ENCODE measurements at places on chromosomes 11 and 22.

DNA sequence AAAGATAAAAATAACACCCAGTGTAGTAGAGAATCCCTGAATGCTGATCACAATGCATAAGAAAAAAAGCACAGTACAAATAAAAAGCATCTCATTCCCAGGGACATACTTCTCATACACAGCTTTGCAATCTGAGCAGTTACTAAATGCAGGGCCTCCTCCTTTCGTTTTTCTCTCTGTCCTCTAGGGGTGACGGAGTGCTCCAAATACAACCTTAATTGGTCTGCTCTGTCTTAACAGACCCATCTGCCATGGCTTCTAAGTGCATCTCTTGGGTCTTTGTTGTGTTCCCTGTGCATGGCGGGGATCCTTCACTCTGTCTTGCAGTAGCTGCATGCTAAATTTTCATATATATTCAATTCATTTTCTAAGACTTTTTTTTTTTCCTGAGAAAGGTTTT lies 1114.2 kb upstream of the RAG2 start:
- no peaks in the 10 kb centered on the region for H3K4me1 ChIP-seq
- H3K27ac ChIP-seq = no peak overlapping the region
- no peak for DNase-seq
- no peak overlapping the region for H3K4me3 ChIP-seq

DNA sequence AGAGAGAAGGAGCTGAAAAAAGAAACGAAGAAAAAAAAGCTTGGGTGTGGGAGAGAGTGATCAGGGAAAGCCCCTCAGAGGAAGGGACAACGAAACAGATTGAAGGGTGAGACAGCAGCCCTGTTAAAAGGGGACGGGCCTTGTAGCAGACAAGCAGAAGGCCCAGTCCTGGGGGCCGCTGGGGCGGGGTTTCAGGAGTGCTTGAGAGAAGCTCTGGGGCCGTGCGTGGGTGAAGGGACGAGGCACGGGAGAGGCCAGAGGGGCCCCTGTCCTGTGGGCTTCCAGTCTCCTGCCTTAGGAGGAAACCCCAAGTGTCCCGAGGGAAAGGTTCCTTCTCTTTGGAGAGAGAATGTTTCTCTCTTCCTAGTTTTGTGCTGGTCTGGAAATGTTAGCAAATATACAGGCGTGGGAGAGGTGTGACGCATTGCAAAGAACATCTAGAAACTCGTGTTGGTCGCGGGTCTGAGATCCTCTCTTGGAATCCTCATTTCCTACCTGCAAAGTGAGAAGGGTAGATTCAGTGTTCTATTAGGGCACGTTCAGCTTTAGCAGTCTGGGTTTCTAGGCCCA lies 28.6 kb downstream of the ADAMTS15 start:
- no peak overlapping the region for H3K4me3 ChIP-seq
- peak overlapping the region; percentile 58 for H3K27ac ChIP-seq
- peaks cover 17% of the 10 kb centered on the region for H3K4me1 ChIP-seq
- no peaks in the 10 kb centered on the region for H3K27me3 ChIP-seq
- no peak for DNase-seq

- H3K36me3 ChIP-seq = peaks cover 64% of the 10 kb centered on the region
- no peak overlapping the region for H3K4me3 ChIP-seq
- no peak overlapping the region for H3K27ac ChIP-seq
- H3K27me3 ChIP-seq = no peaks in the 10 kb centered on the region
- H3K4me1 ChIP-seq = no peaks in the 10 kb centered on the region
- no peak for DNase-seq
These were observed 4.9 kb upstream of the TAGLN start for GRCh38 chr11:117194267-117194666.

DNA sequence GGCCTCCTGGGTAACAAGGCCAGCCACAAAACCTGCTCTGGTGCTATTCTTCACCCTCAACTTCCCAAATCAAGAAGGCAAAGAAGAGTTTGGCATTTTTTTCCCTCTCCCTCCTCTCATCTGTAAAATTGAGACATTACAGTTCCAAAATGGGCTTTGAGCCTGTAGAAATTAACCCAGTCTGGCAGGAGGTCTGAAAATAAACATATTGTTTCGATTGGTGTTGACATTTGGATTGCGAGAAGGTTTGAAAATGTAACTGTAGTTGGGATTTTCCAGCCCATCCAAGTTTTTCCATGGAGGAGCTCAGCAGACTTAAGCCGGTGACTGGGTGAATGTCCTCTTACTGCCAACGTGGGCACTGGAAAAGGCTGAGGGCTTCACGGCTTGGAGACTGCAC lies 35.0 kb upstream of the ALX4 start:
- no peaks in the 10 kb centered on the region for H3K4me1 ChIP-seq
- H3K27ac ChIP-seq = no peak overlapping the region
- H3K36me3 ChIP-seq = no peaks in the 10 kb centered on the region
- no peak overlapping the region for H3K4me3 ChIP-seq
- no peak for DNase-seq

GRCh38 chr11:1896923-1897322 lies 5.2 kb upstream of the PRR33 start:
- no peak overlapping the region for H3K4me3 ChIP-seq
- DNase-seq = no peak
- no peaks in the 10 kb centered on the region for H3K4me1 ChIP-seq

DNA sequence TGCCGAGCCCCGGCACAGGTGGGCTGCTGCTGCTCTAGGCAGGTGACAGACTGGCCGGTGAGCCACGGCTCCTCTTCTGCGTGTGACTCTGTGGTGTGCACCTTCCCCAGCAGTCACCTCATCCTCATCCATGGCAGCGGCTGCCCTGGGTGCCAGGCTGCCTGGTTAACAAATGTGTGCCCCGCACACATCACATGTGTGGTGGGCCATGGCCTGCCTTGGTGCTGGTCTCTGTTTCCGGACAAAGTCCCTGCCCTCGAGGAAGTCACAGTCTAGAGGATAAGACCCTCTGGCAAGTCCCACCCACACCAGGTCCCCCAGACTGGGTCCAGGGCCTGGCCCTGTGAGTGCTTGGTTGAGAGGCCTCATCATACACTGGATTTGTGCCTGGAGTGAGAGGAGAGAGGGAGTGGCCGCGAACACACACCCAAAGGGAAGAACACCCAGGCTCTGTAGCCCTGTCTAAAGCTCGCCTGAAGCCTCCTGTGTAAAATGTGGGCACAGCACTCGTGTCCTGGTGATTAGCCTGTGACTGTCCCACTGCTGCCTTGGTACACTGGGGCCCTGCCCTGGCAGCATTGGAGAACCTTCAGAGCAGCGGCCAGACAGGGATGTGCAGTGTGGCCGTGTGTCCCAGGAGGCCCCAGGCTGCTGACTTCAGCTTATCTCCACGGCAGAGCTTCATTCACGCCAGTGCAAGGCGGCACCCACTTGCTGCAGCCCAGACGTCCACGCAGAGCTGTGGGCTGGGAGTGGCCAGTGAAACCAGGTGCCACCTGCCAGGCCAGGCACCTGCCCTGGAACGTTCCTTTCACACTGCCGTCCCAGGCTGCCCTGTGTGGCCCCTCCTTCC lies 269.9 kb downstream of the TBC1D22A start:
- H3K4me1 ChIP-seq = no peaks in the 10 kb centered on the region
- no peak overlapping the region for H3K27ac ChIP-seq
- peak; percentile 14 for DNase-seq
- no peak overlapping the region for H3K4me3 ChIP-seq

- no peak overlapping the region for H3K4me3 ChIP-seq
- H3K36me3 ChIP-seq = peaks cover 7% of the 10 kb centered on the region
- H3K4me1 ChIP-seq = peaks cover 46% of the 10 kb centered on the region
- peak overlapping the region; percentile 19 for H3K27ac ChIP-seq
These were observed 67.2 kb downstream of the PPP2R1B start for GRCh38 chr11:111698852-111699559.

GRCh38 chr22:31045900-31046538 lies 35.1 kb upstream of the SMTN start:
- H3K27me3 ChIP-seq = no peaks in the 10 kb centered on the region
- no peak for DNase-seq
- H3K4me1 ChIP-seq = no peaks in the 10 kb centered on the region
- H3K36me3 ChIP-seq = no peaks in the 10 kb centered on the region

DNA sequence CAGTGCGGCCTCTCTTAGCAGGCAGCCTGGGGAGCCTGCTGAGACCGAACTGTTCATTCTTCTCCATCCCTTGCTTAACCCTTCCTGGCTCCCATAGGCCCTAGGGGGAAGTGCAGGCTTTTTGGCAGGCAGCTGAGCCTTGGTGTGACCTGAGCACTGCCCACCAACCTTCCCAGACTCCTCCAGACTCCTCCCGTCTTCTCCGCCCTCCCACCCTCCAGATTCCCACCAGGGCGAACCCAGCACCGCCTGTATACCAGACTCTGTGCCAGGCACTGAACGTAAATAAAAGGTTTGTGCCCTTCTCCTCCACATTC lies 7.9 kb downstream of the RELT start:
- DNase-seq = no peak
- H3K27ac ChIP-seq = peak overlapping the region; percentile 66
- no peak overlapping the region for H3K4me3 ChIP-seq

DNA sequence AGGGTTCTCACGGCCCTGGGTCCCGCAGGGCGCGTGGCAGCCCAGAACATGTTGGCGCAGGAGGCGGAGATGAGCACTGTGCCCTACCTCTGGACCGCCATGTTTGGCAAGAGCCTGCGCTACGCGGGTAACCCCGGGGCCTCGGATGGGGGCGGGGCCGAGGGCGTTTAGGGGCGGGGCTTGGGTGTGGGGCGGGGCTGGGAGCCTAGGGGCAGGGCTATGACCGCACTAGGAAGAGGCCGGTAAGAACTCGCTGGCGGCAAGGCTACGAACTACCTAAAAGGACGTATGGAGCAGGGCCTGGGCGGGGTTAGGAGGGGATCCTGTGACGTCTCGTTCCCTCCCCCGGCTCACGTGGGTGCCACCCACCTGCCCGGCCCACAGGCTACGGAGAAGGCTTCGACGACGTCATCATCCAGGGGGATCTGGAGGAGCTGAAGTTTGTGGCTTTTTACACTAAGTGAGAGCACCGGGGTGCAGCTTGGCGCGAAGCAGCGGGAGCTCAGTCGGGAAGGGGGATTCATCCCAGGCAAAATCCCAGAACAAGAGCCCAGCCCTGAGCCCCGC lies 2.8 kb upstream of the LZTR1 start:
- H3K36me3 ChIP-seq = peaks cover 12% of the 10 kb centered on the region
- peaks cover 27% of the 10 kb centered on the region for H3K4me1 ChIP-seq
- peak overlapping the region; percentile 48 for H3K4me3 ChIP-seq
- DNase-seq = peak; percentile 71

DNA sequence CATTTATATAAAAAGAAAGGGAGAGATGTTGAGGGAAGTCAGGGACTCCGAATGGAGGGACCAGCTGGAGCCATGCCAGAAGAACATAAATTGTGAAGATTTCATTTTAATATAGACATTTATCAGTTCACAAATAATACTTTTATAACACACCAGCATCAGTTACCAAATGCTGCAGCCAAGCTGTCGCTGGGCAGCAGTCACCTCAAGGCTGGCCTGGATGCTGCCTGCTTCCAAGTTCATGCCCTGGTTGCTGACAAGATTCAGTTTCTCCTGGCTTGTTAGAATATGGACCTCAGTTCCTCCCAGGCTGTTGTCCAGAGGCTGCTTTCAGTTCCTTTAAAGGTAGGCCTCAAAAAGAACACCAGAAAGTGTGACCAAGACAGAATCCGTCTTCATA lies 30.8 kb upstream of the ALDH3B2 start:
- no peak overlapping the region for H3K4me3 ChIP-seq
- H3K27me3 ChIP-seq = no peaks in the 10 kb centered on the region
- H3K4me1 ChIP-seq = no peaks in the 10 kb centered on the region
- H3K27ac ChIP-seq = no peak overlapping the region

DNA sequence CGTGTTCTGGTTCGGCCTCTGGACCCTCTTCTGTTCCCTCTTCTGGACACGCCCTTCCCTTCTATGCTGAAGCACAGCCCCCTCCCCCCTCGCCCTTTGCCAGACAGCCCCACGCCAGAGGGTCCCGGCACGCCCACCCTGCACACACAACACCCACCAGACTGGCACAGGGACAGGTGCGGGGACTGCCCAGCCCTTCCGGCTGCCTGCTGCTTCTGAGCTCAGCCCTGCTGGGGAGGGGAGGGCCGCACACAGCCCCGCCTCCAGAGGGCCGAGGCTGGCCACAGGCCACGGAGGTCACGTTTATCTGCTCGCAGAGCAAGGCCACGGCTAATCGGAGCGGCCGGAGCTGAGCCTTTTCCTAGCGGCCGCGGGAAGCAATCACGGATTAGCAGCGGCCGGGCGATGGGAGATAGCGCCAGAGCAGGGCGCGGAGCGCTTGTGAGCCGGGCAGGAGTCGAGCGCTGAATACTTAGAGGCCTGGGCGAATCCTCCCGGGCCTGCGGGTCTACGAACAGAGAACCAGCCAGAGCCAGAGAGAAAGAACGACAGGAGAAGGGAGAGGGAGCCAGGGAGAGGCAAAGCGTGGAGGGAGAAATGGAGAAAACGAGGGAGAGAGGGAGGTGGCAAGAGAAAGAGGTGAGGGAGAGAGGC lies 21.5 kb downstream of the OTUB1 start:
- H3K27ac ChIP-seq = peak overlapping the region; percentile 41
- peak overlapping the region; percentile 53 for H3K4me3 ChIP-seq
- peaks cover 9% of the 10 kb centered on the region for H3K4me1 ChIP-seq
- no peaks in the 10 kb centered on the region for H3K27me3 ChIP-seq
- peak; percentile 86 for DNase-seq

DNA sequence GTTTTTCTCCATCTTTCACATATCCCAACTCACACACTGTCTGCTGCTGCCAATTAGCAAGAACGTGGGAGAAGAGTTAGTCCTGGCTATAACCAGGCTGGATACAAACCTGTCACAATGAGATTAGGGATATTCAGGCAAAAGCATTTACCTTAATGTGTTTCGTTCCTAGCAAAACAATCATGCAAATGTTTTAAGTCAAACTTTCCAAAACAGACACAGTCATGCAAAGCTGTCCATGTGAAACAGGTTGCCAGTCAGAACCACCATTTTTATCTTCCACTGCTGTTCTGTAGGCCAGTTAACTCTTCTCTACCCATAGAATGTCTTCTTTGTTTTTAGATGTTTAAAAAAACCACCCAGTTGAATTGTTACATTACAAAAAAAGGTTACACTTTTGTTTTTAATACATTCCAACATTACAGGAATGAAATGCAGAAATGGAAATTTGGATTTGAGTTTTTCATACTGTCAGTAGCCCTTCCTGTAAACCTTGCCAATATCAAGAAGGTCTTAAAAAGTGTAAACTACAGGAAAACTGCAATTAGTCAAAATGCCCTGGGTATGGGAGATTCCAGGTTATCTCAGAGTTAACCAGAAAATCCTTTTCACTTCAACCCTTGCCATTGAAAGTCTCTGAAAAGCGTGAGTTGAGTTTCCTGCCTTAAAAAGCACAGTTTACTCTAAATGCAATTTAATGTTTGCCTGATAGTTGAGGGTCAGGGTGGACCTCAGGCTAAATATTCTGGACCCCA lies 34.2 kb upstream of the LDLRAD3 start:
- H3K4me1 ChIP-seq = peaks cover 23% of the 10 kb centered on the region
- no peak overlapping the region for H3K27ac ChIP-seq

GRCh38 chr11:130592056-130592455 lies 143.6 kb downstream of the ADAMTS15 start:
- H3K27me3 ChIP-seq = no peaks in the 10 kb centered on the region
- H3K4me1 ChIP-seq = no peaks in the 10 kb centered on the region
- no peaks in the 10 kb centered on the region for H3K36me3 ChIP-seq
- no peak for DNase-seq
- no peak overlapping the region for H3K27ac ChIP-seq

Measured in psoas muscle (tissue), 8 donors.